ENCODE measurements at places on chromosomes 6 and 20.

DNA sequence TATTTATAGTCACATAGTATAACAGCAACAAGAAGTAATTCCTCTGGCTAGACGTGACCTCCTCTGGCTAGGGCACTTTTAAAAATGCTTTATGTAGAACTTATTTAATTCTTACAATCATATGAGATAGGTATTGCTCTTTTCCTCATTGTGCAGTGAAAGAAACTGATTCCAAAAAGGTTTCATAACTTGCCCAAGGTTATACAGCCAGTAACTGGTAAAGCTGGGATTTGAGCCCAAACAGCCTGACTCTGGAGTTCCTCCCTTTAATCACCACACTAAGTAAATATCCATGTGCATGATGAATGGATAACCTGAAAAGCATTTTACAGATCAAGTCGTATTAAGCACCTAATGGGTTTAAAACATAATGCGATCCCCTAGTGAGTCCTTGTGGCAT lies 214.6 kb downstream of the PRL start:
- no peak for DNase-seq

DNA sequence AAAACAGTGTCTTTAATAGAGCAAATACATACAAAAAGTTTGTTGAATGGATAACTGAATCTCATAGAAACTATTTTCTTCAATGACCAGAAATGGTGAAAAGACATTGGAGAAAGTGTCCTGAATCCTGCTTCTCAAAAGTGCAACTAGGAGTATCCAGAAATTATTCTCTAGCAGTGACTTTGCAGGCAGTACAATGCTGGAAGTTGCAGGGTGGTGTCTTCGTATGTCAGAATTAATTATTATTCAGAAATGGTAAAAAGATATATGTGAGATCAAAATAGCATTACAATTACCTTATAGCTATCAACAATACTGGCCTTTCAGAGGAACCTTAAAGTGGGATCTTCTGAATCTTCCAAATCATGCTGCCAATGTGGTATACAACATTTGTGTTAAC lies 10.0 kb downstream of the FRK start:
- DNase-seq = no peak

GRCh38 chr6:73030257-73030656 lies 195.0 kb downstream of the KHDC1L start:
- DNase-seq = no peak

GRCh38 chr6:17768881-17769280 lies 62.2 kb upstream of the NUP153 start:
- no peak for DNase-seq

- peak; percentile 68 for DNase-seq
These were observed 24.6 kb downstream of the DLL1 start for GRCh38 chr6:170266061-170266825.

DNA sequence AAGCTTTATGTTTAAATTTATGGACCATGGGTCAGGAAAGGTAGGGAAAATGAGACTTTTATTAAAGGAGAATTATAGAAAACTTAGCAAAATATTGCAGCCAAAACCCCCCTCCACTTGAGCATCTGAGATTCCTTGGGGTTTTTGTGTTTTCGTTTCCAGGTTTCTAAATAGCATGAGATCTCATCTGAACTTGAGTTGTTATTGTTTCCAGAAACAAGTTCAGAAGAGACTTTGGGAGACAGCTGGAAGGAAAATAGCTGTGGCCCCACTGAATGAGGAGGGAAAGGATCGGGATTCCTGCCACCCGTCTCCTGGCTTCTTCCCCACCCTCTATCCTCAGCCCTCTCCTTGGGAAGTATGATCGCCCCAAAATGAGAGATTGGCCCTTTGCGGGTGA lies 75.5 kb downstream of the TBC1D7 start:
- DNase-seq = no peak

DNA sequence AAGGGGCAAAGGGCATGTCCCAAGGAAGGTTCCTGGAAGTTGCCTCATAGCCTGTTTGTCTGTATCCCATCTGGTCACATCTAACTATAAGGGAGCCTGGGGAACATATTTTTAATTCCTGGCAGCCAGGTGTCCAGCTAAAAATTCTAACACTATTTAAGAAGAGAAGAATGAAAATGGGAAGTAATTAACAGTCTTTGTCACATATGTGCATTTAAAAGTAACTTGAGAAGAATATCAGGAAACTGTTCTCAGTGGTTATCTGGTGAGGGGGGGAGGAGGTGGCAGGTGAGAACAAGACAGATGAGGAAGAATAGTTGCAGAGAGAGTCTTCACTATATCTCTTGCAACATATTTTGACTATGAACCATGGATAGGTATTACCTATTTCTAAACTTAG lies 75.5 kb upstream of the ELOVL5 start:
- DNase-seq = no peak

DNA sequence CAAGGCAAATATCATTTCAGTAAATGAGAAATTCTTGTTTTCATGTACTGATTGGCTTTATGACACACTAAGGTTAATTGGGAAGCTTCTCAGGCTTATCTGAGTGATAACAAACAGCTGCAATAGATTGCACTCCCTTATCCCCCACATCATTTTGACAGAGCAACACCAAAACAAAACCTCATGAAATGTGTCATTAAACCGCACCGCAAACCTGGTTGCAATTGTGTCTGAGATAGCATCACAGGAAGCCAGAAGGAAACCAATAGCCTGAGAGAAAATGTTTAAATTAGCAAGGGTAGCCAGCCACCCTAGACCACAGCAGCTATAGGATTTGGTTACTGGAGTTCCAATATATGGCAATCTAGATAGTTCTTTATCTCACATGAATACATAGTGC lies 31.6 kb upstream of the LAMA4 start:
- DNase-seq = no peak

GRCh38 chr20:3247638-3248037 lies 8.6 kb upstream of the SLC4A11 start:
- DNase-seq = no peak

- no peak for DNase-seq
These were observed 112.8 kb downstream of the LAMP5 start for GRCh38 chr20:9627219-9627618.

GRCh38 chr20:1877609-1878200 lies 17.5 kb upstream of the SIRPA start:
- no peak for DNase-seq

DNA sequence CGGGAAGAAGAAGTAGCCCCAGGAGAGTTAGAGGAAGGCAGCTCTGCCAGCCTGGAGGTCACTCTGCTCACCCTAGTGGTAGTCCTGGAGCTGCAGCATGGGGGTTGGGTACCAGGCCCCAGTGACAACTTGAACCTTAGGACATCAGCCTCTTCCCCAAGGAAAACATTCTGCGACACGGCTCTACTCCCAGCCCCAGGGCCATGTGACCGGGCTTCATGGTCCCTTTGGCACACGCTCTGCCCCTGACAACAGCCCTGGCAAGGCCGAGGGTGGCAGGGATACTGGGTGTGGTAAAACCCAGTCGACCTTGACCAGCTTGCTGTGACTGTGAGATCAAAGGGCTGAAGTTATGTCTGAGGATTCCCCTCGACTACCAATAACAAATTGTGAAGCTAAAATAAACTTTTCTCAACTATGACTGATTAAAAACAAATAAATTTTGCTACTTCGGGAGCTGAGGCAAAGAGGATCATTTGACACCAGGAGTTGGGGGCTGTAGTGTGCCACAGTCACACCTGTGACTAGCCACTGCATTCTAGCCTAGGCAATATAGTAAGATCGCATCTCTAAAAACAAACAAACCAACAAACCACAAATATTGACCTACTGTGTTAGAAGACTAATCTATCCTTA lies 24.4 kb upstream of the ARID1B start:
- no peak for DNase-seq

DNA sequence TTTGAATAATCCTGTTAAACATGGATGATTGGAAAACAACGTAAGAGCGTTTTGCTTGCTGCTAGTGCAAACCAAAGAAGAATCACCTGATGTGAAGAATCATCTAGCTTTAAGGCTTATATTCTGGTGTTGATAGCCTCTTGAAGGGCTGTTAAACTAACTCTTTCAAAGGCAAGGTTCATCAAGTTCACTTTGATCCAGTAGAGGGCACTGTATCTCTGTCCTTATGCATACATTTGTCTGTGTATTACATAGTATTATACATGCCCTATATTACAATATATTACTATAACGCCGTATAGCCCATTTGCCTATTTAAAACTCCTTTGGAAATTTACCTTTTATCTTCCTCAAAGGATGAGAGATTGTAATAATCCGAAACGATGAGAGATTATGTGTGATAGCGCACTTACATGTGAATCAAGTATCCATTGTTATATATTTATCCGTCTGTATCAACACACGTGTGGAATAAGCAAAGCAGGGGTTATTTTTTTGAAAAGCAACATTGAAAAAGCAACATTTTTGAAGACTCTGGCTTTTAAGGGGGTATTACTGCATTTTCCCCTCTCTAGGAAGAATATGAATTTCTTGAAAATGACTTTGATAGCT lies 50.8 kb upstream of the NRN1 start:
- DNase-seq = peak; percentile 79
